ENCODE measurements at places on chromosomes 1 and 21. TPM values are rescaled to one million over a fixed set of nuclear protein-coding genes. Genes with fewer than 3 reads are reported as not detected.

- DNase-seq: peak; percentile 25
These were observed 58.2 kb downstream of the HSD3B1 start for GRCh38 chr1:119565131-119565772.

The SAMD13 gene
- 4.0 TPM for polyA plus RNA-seq

DNA sequence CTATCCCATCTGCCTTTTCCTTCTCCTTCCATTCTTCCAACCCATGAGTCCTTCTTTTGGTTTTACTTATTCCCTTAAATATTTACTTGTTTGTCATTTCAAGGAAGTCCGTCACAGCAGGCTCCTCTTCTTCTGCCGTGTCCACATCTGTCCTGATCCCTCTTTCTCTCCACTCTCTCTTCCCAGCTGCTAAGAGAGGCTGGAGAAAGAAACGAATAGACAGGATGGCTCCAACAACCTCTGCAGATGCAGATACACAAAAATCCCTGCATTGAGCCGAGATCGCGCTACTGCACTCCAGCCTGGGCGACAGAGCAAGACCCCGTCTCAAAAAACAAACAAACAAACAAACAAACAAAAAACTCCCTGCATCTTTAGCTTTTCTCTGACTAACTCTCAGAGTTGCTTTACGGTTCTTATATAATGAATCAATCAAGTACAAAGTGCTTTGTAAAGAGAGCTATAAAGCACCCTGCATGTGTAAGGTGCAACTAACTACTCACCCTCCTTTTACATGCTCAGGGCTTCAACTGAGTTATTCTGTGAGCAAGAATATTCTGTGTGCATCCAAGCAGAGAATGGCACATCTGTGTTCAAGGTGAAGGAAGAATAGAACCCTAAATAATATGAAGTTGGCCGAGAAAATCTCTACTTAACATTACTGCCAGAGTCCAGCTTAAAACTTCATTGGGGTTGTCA lies 3.8 kb upstream of the SAMD13 start:
- no peak for DNase-seq

GRCh38 chr1:114979278-114979891 lies 50.2 kb upstream of the TSHB start:
- peak; percentile 16 for DNase-seq

The GPX7 gene
- polyA plus RNA-seq: 38.6 TPM

GRCh38 chr1:211548321-211549091 lies 30.5 kb downstream of the SLC30A1 start:
- DNase-seq: peak; percentile 96

The GUCA2B gene
- polyA plus RNA-seq: 72.5 TPM

The LORICRIN gene
- not detected for polyA plus RNA-seq

GRCh38 chr1:222938986-222939385 lies 124.1 kb downstream of the DISP1 start:
- DNase-seq: no peak

GRCh38 chr1:9437961-9438430 lies 101.3 kb upstream of the SLC25A33 start:
- DNase-seq: no peak

DNA sequence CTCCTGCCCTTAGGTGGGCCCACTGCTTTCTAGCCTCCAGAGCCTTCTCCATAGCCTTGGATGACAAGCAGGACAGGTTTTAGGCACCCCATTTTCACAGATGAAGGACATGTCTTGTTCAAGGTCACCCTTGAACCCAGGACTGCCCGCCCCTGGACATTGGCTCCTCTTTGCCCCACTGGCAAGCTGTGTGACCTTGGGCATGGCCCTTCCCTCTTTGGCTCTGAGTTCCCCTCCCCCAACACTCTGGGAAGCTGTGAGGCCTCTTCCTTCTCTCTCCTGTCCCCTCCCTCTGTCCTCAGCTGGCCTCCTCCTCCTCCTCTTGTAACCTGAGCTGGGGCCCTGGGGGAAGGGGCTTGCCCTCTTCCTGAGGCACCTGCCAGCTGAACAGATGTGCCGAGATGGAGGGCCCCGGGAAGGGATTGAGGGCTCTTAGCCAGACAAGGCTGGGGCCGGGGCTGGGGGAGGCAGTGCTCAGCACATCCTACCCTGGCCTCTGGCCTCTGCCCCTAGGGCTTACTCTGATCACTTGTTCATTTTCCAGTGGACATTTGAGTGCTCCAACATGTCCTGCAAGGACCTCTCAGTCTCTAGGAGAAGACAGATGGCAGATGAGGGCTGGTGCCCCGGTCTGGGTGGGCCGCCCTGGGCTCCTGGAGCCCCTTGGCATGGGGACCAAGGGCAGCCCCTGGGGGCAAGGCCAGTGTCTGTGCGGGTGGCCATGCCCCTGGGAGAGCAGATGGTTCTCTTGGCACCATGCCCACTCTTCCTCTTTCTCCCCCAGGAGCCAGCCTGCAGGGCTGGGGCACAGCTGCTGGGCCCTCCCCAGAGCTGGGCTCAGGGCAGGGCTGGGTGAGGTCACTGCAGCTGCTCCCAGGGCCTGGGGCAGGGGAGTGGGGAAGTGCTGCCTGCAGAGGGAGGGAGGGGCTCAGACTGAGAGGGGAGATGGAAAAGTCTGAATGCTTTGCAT lies 10.7 kb downstream of the FOXO6 start:
- DNase-seq: no peak

The TGFB2 gene
- polyA plus RNA-seq: 4.9 TPM

The ADAMTS1 gene
- polyA plus RNA-seq: 32.5 TPM

The DPYD gene
- polyA plus RNA-seq: 32.5 TPM

DNA sequence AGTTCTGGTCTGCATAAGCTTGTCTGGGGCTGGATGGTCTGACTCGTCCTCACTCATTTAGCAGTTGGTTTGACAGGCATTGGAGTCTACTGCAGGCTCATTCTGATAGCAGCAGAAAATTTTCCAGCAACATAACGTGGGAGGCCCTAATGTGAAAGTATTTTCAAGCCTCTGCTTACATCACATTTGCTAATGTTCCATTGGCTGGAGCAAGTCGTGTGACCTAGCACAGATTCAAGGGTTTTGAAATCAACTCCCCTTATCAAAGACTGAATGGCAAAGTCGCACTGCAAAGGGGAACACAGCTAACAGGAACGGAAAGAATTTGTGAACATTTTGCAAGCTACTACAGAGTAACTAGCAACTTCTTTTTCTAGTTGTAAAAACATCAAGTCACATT lies 2.3 kb upstream of the USH2A start:
- no peak for DNase-seq

The KRTAP10-4 gene
- polyA plus RNA-seq: not detected

DNA sequence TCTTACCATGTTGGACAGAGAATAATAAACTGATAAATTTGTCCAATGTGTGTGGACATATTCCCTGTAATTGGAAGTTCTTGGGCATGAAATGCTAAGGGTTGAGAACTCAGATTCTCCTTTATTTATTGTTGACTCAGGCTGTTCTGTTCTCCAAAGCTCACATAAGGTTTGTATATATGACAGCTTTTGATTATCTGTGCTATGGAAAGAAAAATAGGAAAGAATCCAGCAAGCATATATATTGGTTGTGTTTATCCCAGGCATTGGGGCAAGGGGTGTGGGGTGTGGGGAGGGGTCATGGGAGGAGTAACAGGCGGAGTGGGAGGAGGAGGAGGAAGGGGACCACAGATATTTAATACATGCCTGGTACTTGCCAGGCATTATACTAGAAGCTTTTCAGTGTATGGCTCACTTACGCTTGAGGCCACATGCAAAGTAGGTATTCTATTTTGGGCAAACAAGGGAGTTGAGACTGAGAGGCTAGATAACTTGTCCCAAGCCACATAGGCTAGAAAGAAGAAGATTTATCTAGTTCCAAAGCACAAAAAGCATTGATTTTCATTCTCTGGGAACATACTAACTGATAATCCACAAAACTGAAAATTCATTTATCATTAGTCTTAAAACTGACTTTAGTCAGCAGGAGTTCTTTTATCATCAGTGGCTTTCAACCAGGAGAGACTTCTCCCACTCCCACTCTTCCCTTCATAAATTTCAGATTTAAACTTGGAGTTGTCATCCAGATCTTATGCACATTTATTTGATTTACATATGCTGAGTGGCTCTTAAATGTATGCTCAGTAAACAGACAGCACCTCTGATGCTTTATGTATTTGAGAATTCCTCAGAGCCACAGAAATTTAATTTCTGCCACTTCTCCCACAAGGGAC lies 27.2 kb downstream of the NGF start:
- no peak for DNase-seq

GRCh38 chr21:34197561-34197960 lies 124.2 kb downstream of the MRPS6 start:
- DNase-seq: no peak

DNA sequence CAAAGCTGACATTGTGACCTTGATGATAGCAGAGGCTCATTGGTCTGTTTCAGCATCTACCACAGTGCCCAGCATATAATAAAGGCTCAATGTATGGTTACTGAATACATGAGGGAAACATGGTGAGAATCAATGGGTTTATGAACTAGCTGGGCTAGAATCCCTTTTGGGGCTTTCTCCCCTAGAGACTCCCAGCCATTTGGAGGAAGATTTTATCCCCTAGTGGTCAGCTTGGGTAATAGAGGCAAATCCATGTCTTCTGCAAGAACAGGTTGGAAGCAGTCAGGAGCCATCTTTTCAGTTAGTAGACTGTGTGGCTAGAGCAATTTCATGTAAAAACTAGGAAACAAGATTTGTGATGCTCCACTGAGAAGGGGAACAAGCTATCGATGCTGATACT lies 15.8 kb upstream of the REG4 start:
- DNase-seq: no peak

DNA sequence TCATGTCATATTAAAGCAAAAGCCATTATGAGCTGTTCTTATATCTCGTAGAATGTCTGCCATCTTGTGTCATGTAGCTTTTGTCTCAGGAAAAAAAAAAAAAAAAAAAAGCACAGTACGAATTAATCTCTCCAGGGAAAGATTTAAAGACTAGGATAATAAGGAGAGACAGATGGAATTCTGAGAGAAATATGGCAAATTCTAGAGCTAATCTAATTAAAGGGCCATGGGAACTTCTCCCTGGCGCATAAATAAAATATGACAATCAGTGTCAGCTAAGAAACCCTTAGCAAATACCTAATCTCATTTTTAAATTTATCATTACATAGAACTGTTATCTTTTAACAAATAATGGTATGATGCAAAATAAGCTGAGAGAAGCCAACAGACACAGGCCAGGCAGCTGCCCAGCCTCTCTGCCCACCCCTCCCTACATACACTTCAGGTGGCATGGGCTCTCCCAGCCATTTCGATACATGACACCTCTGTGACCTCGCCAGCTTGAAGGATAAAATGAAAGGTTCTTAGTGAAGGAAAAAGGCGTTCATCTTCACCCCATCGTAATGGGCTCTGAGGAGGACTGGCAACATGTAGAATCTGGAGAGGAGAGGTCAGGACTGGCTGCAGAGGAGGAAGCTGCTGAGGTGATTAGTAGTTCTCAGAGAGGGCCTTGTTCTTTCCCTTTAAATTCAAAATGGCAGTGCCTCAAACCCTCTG lies 39.8 kb downstream of the DISC1 start:
- no peak for DNase-seq

The AMY1B gene
- polyA plus RNA-seq: not detected

GRCh38 chr21:27380303-27380702 lies 413.4 kb upstream of the ADAMTS5 start:
- no peak for DNase-seq

The SMCP gene
- polyA plus RNA-seq: not detected

The FAM167B gene
- 2.8 TPM for polyA plus RNA-seq

- no peak for DNase-seq
These were observed 1279.8 kb upstream of the ADGRL2 start for GRCh38 chr1:80520949-80521348.

The SPATC1L gene
- 13.2 TPM for polyA plus RNA-seq
